ENCODE measurements at places on chromosomes 1 and 21.
A peak's percentile ranks its signal among the peaks of the same experiment; 100 is the strongest.

- no peak for DNase-seq
Measured at GRCh38 chr1:41920658-41921057, 1.9 kb upstream of the HIVEP3 start.

DNA sequence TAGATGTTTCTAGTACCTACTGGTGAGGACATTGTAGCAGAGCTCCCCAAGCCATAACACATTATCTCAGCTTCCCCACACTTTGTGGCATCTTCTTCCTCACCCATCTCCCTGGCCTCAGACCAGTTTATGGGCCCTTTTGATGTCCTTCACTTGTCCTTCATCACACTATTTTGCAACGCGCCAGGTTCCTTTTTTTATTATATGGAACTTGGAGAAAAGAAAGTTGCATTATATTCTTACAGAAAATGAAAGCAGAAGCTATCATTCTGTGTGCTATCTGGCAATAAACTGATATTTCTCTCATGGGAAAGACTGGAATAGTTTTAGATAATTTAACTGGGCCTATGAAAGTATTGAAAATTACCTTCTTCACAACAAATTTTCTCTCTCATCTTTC lies 196.9 kb upstream of the ETV3 start:
- DNase-seq: no peak

GRCh38 chr1:5638582-5638981 lies 353.6 kb downstream of the NPHP4 start:
- no peak for DNase-seq

- DNase-seq: no peak
Measured at GRCh38 chr1:34721646-34722355, 33.0 kb upstream of the GJB5 start.

DNA sequence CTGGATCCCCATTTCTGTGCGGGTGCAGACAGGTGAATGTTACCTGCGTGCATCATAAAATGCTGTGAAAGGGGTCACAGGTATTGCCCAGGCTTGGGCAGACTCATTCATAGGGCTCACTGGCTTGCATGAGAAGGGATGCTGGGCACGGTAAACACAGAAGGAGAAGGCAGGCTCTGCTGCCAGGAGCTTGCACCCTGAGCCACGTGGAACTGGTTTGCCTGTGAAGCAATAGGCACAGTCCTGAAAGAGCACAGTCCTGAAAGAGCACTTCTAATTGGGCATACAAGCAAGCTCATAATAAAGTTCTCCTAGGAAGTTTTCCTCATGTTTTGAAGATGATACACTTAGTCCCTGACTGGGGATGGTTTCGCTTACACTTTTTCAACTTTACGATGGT lies 40.9 kb downstream of the GALNT2 start:
- DNase-seq: no peak

DNA sequence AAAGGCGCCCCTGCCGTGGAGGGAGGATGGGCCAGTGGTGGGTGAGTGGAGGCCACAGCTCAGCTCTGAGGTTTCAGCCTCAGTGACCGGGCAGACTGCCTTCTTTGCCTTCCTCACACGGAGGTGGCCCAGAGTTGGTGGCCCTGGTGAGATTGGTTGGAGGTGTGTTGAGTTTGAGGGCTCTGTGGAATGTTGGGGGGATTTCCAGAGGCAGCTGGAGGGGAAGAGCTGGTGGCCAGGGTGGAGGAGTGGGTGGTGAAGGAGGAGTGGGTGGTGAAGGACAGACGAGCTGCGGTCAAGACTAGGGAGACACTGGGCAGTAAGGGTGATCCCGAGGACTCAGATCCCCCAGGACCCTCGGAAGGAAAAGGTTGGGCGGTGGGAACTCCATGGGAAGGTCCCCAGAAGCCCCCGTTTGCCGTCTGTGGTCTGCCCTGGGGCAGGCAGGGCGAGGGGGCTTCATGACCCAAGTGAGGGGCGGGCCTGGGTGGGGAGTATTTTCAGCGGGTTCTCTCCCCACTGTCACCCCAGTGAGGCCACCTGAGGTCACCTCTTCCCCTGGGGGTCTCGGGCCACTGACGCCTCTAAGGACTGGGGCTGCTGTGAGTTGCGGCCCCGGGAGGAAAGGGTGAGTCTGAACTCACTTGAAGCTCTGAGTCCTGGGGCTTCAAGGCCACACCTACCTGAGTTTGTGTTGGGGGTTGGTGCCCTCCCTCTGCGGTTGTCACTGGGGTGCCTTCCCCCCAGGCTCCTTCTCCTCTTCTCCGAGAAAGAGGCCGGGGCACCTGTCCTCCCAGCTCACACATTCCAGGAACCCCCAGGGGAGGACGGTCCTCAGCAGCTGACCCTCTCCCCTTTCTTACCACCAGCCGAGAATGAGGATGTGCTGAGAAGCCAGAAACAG lies 22.7 kb upstream of the PIK3CD start:
- DNase-seq: no peak

DNA sequence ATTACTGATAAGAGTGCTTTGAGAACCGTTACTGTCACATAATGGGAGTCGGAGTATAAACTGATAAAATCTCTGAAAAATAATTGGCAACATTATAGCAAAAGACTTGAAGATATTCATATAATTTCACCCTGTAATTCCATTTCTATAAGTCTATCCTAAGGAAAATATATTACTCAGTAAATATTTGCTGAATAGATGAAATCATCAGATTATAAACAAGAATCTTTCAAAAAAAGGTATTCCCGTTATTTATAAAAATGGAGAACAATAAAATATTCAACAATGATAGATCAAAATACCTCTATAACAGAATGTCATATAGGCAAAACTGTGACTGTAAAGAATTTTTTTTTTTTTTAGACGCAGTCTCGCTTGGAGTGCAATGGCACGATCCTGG lies 42.4 kb upstream of the PTCH2 start:
- no peak for DNase-seq

- DNase-seq: peak; percentile 62
Measured at GRCh38 chr1:154760469-154760933, 109.6 kb downstream of the KCNN3 start.

DNA sequence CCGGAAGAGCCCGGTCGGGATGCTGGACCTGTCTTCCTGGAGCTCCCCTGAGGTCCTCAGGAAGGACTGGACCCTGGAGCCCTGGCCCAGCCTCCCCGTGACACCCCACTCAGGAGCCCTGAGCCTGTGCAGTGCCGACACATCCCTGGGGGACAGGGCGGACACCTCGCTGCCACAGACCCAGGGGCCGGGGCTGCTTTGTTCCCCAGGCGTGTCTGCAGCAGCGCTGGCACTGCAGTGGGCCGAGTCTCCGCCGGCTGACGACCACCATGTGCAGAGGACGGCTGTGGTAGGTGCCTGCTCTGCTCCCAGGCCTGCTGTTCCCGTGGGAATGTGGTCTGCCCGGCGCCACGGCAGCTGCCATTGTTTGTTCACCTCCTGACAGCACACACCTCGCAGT lies 42.1 kb upstream of the DIP2A start:
- DNase-seq: no peak

DNA sequence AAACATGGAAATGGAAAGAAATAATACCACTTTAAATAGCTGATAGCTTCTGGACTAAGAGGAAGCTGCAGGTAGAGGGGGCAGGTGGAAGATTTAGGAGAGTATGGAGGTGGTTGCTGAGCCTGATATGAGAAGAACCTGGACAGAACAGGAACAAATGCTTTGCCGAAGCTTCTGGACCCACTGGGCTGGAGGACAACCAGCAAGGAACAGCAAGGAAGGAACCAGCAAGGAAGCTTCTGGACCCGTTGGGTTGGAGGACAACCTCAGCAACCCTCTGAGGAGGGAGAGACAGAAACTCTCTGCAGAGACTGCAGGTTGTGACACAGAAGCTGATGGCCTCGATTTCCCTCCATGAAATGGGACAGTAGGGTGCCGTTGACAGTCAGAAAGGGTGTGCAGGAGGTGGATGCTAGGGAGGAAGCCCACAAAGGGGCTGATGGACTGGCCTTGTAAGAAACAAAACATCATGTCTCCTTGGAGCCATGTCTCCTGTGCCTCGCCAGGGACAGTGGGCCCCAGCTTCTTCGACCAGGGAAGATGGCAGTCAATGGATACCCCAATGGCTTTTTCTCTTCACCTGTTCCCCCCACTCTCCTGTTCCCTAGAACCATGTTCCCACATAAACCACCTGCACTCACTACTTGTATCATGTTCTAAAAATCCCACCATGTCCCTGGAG lies 8.3 kb upstream of the WNT3A start:
- DNase-seq: no peak

GRCh38 chr1:179303200-179303785 lies 9.7 kb downstream of the SOAT1 start:
- no peak for DNase-seq

- DNase-seq: no peak
Measured at GRCh38 chr21:29074007-29074376, 544 bp upstream of the CCT8 start.

GRCh38 chr1:62362926-62363325 lies 43.7 kb upstream of the KANK4 start:
- DNase-seq: no peak

- DNase-seq: no peak
Measured at GRCh38 chr1:186807163-186807562, 21.6 kb upstream of the PLA2G4A start.

DNA sequence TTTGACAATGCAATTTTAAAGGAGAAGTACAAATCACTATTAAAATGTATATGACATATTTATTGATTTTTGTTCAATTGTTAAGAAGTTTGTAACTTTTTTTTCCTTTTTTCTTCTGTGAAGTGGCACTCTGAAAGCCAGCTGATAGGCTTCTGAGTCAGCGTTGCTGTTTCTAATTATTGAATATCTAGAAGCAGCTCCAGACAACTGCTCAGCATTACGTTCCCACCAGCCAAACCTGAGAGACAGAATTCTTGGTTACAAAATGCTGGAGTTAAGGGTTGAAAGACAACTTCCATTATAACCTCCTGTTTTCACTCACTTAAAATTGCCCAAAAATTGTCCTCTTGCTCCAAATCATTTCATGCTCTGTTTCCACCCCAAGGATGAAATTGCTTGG lies 31.4 kb upstream of the LMX1A start:
- no peak for DNase-seq

DNA sequence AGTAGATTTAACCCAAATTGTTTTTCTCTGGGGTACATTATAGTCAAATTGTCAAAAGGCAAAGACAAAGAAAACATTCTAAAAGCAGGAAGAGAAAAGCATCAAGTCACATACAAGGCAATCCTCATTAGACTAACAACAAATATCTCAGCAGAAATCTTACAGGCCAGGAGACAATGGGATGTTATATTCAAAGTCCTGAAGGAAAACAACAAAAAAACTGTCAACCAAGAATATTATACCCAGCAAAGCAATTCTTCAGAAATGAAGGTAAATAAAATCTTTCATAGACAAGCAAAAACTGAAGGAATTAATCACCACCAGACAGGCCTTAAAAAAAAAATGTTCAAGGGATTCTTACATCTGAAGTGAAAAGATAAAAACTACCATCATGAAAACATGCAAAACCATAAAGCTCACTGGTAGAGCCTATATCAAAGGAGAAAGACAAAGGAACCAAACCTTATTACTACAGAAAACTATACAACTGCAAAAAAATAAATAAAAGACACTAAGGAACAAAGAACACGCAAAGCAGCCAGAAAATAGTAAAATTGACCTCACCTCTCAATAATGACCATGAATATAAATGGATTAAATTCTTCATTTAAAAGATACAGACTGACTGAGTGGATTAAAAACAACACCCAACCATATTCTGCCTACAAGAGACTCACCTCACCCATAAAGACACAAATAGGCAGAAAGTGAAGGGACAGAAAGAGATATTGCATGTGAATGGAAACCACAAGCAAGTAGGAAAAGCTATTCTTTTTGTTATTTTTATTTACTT lies 113.8 kb upstream of the ZC3H11B start:
- no peak for DNase-seq

- DNase-seq: no peak
Measured at GRCh38 chr1:206498685-206499084, 8.6 kb upstream of the RASSF5 start.

- no peak for DNase-seq
Measured at GRCh38 chr1:183105449-183105848, 80.6 kb upstream of the LAMC2 start.

- no peak for DNase-seq
Measured at GRCh38 chr21:34715518-34715917, 46.7 kb downstream of the CLIC6 start.

- no peak for DNase-seq
Measured at GRCh38 chr1:67753776-67754525, 69.0 kb downstream of the GADD45A start.

- no peak for DNase-seq
Measured at GRCh38 chr1:71785450-71785849, 496.9 kb downstream of the NEGR1 start.

DNA sequence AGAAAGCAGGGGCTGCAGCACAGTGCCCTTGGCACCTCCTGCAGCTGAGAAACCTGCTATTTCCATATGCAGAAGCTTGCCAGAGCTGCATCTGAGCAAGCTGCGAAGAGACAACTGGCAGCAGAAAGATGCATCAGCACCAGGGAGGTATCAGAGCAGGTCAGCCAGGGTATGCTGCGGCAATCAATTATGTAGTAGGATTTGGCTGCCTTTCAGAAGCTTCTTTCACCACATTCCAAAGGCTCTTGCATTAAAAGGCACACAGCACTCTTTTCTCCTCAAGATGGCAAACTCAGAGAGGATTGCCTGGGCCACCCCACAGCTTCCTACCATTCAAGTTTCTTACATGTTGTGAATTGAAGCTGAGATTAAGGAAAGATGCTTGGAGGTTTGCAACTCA lies 47.6 kb upstream of the RAP1A start:
- DNase-seq: no peak

DNA sequence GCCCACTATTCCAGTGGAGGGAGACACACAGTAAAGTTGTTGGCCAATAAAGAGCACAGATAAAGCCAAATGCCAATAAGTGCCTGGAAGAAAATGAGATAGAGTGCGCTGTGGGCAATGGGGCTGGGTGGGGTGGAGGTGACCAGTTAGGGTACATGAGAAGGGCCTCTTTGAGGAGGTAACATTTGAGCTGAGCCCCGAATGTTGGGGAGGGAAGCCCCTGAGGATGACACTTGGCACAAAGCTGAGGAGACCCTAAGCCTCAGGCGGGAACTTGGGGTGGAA lies 979 bp downstream of the S100A9 start:
- DNase-seq: no peak

- no peak for DNase-seq
Measured at GRCh38 chr21:21084179-21084578, 86.0 kb downstream of the NCAM2 start.

DNA sequence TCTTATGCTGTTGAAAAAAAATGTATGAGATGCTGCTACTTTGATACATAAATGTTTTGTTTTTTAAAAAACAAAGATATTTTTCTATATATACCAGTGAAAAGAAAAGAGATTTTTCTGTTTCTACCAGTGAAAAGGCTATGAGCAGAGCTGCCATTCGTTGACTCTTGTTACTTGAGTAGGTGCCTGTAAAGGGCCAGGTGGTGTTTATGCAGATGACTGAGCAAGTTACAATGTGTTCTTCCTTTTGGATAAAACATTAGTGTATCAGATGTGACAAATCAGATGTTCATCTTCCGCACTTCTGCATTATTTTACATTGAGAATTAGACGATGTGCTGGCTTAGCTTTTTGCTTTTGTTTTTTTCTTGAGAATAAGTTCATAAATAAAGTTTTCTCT lies 45.4 kb downstream of the BARHL2 start:
- no peak for DNase-seq
